Uterus (tissue), 4 donors: ENCODE measurements at places on chromosomes 13 and 19. TPM values are rescaled to one million over a fixed set of nuclear protein-coding genes. Genes with fewer than 3 reads are reported as not detected.

The KLK13 gene
- not detected for total RNA-seq

The SLC10A2 gene
- not detected for total RNA-seq

The CRB3 gene
- total RNA-seq = not detected

The SOHLH2 gene
- not detected for total RNA-seq

The BRCA2 gene
- total RNA-seq = 11.5 TPM

The KIR2DL1 gene
- not detected for total RNA-seq

The IL4I1 gene
- 1.2 TPM for total RNA-seq

The EEF1AKMT1 gene
- total RNA-seq = 28.5 TPM

The ZNF296 gene
- not detected for total RNA-seq

The YJEFN3 gene
- not detected for total RNA-seq

The AKAP8L gene
- total RNA-seq = 82.4 TPM

- DNase-seq = no peak
These were observed at the start of gene CRB3 for GRCh38 chr19:6464070-6464873. Gene CRB3 (plus strand): TSS chr19:6464271. CDS start chr19:6464702, 431 bp downstream.

DNA sequence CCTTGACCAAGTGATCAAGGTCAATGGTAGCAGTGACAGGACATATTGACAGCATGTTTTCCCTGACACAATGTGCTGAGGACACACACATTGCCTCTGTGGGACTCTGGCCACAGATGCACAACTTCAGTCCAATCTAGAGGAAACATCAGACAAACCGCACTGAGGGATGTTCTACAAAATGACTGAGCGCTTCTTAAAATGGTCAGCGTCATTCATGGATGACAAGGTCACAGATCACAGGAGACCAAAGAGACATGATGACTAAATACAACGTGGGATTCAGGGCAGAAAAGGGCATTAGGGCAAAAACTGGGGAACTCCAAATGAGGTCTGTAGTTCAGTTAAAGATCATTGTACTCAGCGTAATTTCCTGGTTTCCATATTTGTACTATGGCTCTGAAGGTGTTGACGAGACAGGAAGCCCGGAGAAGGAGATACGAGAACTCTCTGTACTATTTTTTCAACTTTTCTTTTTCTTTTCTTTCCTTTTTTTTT lies 20.6 kb downstream of the PBX4 start:
- no peak for DNase-seq

DNA sequence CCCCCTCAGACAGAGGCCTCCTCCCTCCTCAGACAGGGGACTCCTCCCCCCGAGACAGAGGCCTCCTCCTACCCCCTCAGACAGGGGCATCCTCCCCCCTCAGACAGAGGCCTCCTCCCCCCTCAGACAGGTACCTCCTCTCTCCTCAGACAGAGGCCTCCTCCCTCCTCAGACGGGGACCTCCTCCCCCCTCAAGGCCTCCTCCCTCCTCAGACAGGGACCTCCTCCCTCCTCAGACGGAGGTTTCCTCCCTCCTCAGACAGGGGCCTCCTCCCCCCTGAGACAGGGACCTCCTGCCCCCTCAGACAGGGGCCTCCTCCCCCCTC lies 13.9 kb downstream of the C3 start:
- no peak for DNase-seq

DNA sequence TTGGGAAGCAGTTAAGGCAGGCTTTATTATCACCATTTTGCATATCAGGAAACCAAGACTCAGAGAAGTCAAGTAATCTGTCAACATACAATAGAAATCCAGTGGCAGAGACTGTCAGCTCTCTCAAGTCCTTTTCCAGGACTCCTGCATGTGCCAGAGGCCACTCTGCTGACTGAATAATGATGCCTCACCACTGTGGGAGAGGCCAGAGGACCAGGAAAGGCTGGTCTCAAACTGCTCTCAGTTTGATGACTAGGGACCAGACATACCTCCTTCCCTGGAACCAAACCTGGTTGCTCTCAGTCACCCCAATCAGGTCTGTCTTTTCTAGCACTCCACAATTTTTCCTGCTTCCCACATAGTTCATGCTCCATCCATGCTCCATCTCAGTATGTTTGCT lies 8.0 kb downstream of the RNASEH2B start:
- no peak for DNase-seq

- DNase-seq = no peak
These were observed 64.0 kb upstream of the ZNF681 start for GRCh38 chr19:23822735-23823134.

GRCh38 chr19:53826876-53827275 lies 2.8 kb upstream of the NLRP12 start:
- DNase-seq = no peak

DNA sequence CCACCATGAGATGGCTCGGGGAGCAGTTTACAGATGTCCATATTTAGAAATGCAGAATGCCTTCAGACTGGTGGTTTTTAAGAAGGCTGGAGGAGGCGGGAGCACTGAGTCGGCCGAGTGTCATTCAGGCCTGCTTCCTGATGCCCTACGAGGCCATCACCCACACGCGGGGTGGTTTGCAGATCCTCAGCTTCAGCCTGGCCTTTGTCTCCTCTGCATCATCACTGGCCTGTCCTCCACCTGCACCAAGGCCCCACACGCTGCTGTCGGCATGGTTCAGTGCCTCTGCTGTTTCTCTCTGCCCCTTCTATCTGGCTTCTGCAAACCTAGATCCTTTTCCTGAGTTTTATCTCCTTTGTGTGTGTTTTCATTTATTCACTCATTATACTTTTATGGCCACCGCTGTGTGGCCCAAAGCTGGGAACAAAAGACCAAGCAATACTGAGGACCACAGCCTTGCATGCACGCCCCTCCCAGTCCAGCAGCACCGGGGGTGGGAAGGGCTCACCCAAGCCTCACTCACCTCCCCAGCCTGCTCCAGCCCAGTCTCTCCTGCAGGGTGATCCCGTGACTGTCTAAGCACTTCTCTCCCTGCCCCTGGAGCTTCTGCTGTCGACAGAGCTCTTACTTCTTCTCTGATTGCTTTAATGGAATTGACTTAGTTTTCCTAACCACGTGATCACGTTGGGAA lies 240.8 kb downstream of the TEX29 start:
- no peak for DNase-seq

GRCh38 chr13:35703061-35703460 lies 226.6 kb upstream of the MAB21L1 start:
- DNase-seq = no peak

DNA sequence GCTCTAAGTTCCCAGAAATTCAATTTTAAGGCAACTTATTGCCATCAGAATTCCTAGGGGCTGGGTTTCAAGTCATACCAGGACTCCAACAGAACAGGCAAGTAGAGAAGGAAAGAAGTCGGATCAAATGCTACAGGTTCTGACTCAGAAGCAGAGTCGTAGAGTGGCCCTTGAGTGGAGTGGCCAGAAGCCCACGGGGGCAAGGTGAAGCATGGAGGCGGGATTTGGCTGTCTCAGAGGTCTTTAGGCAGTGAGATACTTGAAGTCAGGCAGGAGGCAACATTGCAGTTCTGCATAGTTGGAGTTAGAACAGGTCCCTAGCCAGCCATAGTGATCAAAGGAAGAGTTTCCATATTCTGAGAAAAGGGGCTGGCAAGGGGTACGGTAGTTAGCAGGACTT lies 111.6 kb downstream of the NHLRC3 start:
- DNase-seq = no peak

DNA sequence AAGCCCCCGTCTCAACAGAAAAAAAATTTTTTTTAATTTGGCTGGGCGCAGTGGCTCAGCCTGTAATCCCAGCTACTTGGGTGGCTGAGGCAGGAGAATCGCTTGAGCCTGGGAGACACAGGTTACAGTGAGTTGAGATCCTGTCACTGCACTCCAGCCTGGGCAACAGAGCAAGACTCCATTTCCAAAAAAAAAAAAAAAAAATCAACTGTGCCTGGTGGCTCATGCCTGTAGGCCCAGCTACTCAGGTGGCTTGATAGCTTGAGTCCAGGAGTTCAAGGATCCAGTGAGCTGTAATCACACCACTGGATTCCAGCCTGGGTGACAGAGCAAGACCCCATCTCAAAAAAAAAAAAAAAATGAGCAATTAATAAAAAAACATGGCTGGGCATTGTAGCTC lies 1.3 kb upstream of the DOHH start:
- DNase-seq = no peak

DNA sequence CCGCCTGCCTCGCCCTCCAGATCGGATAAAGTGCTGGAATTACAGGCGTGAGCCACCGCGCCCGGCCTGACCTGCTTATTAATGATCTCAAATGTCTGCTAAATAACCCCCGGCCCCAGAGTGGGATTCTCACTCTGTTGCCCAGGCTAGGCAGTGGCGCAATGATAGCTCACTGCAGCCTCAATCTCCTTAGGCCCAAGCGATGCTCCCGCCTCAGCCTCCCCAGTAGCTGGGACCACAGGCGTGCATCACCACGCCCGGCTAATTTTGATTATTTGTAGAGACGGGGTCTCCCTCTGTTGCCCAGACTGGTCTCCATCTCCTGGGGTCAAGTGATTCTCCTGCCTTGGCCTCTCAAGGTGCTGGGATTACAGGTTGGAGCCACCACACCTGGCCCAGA lies 626 bp upstream of the ATP5F1D start:
- no peak for DNase-seq

- DNase-seq = no peak
These were observed 504.9 kb downstream of the FGF9 start for GRCh38 chr13:22175815-22176214.

DNA sequence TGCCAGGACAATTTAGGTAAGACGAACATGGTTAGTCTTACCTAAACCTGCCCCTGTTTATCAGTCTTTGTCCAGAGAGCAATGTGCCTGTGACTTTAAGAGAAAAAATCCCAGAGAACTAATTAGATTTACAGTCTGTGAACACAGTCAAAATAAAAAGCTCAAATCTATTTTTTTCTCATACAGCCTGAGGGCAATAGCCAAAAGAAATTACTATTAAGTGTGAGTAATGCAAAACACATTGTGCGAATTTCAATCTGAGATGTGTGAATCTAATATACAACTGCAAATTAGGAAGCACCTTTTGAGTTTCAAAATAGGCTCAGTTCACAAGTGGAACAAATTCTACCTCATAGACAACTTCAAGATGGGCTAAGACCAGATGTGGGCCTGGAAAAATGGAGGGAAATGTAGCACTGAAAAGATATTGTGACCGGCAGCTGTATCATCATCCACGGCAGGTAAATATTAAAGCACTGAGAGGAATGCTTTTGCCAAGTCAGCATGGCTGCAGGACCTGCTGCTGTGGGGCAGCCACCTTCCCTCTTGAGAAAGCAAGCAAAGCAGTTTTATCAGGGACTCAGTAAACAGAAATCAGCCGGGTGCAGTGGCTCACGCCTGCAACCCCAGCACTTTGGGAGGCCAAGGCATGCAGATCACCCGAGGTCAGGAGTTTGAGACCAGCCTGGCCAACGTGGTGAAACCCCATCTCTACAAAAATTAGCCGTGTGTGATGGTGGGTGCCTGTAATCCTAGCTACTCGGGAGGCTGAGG lies 114.8 kb downstream of the KATNAL1 start:
- DNase-seq = no peak

- no peak for DNase-seq
These were observed 148.8 kb downstream of the FLT1 start for GRCh38 chr13:28346154-28346553.

DNA sequence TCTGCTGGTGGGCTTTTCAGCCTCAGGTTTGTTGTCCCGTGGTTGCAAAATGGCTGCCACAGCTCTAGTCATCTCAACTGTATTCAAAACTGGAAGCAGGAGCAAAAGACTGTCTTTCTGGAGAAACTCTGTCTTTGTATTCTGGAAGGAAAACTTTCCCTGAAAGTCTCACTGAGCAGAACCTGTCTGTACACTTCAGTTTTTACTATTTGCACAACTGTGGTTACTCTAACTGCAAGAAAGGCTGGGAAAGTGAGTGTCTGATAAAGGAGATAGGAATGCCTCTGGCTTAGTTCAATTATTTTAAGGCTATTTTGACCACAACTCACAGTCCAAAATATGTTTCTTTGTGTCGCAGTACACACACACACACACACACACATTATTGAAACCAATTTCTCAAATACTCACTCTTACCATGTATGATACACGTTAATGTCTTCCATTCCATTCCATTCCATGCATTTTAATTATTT lies 49.7 kb upstream of the EHD2 start:
- no peak for DNase-seq

GRCh38 chr13:79775830-79776229 lies 294.9 kb downstream of the NDFIP2 start:
- no peak for DNase-seq

GRCh38 chr19:46635920-46636761 lies at the start of gene GNG8:
Gene GNG8 (minus strand): TSS chr19:46636202. CDS start chr19:46634682, 1,520 bp downstream.
- DNase-seq = no peak

DNA sequence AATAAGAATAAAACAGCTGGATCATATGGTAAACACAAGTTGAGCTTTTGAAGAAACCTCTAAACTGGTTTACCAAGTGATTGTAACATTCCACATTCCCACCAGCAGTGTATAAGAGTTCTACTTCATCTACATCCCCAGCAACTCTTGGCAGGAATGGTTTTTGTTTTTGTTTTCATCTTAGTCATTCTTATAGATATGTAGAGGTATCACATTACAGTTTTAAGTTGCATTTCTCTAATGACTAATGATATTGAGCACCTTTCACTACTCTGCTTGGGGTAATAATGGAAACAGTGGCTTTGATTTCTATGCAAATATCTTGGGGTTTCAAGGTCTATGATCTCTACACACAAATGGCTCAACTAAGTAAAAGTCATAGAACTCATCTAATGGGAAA lies 614.5 kb downstream of the TBC1D4 start:
- no peak for DNase-seq

GRCh38 chr19:28596561-28597071 lies 616.3 kb downstream of the UQCRFS1 start:
- no peak for DNase-seq

DNA sequence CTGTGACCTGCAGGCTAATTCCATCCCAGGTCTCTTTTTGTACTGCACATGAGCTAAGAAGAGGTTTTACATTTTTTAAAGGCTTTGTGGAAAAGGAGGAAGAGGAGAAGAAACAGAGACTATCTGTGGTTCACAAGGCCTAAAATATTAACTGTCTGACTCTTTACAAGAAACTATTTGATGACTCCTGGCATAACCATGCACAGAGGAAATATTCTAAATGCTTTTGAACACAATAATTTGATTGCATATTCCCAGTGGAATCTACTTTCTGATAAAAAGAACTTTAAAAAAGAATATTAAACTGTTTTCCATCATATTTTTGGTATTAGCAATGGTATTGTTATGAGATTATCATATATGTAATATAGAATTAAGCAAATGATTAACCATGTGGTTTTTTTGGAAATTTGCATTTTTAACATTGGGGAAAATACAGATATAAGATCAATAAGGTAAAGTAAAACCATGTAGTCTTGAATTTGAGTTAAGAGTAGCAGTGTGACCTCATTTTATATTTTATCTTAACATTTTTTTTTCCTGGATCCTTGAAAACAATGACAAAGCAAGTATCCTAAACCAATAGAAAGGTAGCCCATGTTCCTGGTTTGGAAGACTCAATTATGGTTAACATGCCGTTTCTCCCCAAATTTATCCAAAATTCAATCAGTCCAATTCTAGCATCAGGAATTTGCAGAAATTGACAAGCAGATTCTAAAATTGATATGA lies 251.0 kb downstream of the UQCRFS1 start:
- DNase-seq = no peak

DNA sequence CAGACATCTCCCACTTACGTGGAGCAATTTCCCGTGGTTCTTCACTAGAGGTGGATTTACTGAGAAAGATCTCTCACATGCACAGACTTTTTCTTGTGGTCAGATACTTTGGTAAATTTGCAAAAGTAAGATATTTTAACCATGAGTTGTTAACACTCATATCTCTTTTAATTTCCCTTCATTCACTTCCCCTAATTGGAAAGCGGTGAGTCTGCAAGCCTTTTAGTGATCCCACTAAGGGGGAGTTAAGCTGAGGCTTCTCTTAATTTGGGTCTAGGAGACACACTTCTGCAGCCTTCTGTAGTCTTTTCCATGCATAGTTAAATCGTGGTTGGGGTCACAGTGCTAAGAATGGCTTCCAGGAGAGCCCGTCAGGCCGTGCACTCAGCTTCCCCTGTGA lies 30.7 kb upstream of the SERPINE3 start:
- DNase-seq = no peak
